Tibial artery (tissue), 4 donors: ENCODE measurements at places on chromosomes 16 and 17.

DNA sequence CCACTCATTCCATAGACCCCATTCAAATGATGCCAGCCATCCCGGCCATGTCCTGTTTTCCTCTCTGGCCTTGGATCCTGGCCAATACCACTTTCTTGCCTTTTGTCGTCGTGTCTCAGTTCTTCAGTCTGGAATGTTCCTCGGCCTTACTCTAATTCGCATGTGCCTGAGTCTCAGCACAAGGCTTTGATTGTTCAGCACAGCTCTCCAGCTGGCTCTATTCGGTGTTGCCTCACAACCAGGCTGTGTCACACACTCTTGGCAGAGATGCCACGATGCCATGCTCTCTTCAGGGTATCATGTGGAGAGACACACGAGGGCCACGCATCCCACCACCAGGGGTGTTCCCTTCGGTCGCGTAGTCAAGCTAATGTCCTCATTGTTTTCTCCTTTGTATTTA is 1.8 kb upstream of the VPS4A start:
- DNase-seq = no peak

DNA sequence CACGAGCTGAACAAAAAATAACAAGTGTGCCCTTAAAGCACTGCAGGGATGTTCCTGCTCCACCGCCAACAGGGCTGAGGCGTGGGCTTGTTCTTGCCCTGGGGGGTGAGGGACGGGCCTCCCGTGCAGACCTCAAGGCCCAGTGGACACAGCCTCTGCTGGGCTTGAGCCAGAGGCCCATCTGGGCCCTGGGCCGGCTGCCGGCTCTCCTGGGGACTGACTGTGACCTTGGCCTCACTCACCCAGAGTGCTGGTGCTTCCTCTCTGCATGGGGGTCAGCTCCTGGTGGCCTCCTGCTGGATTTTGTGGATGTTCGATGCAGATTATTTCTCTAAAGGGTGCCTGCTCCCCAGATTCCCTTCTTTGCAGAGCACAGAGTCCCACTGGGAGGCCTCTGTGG is 54.2 kb upstream of the CDR2 start:
- no peak for DNase-seq

GRCh38 chr17:20063665-20064648 is 54.8 kb downstream of the SPECC1 start:
- peak; percentile 94 for DNase-seq

GRCh38 chr17:27322026-27322425 is 28.1 kb downstream of the WSB1 start:
- DNase-seq = no peak

GRCh38 chr16:12391956-12392355 is 411.7 kb downstream of the CPPED1 start:
- DNase-seq = no peak

DNA sequence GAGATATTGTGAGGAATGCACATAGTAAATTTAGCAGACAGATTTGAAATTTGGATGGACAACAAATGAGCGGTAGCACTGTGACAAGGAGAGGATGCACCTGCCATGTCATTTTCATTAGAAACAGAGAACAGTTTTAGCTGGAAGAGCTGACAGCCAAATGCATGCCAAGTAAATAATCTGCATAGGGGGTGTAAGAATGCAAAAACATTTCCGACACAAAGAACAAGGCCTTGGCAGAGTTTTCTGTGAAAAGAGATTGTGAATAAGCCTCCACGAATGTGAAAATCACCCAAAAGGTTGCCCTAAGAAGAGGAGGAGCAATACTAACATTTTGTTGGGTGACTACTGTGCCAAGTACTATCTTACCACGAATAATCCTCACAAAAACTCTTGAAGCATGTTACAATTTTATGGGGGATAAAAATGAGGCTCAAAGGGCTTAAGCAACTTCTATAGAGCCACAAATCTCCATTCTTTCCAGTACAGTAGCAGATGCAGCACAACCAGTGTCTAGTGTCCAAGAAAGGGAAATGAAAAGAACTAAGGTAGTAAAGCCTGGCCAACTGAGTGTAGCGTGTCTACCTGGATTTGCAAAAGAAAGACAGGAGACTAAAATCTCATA is 28.3 kb downstream of the TMEM100 start:
- DNase-seq = no peak

DNA sequence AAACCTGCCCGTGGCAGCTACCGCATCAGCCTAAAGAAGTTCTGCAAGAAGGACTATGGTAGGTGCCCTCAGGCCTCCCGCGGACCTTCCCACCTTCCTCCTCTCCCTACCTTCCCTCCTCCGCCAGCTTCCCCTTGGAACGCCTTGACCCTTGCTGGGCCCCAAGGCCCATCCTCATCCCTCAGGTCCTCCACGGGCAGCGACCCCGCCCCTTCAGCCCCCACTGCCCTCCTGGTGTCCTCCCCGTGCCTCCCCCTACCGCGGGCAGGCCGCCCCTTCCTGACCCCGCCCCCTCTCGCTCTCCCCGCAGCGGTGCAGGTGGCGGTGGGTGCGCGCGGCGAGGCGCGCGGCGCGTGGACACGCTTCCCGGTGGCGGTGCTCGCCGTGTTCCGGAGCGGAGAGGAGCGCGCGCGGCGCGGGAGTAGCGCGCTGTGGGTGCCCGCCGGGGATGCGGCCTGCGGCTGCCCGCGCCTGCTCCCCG is 1.4 kb upstream of the TBC1D24 start:
- DNase-seq = no peak

- DNase-seq = no peak
These were observed 32.3 kb downstream of the ARL4D start for GRCh38 chr17:43430936-43431713.

DNA sequence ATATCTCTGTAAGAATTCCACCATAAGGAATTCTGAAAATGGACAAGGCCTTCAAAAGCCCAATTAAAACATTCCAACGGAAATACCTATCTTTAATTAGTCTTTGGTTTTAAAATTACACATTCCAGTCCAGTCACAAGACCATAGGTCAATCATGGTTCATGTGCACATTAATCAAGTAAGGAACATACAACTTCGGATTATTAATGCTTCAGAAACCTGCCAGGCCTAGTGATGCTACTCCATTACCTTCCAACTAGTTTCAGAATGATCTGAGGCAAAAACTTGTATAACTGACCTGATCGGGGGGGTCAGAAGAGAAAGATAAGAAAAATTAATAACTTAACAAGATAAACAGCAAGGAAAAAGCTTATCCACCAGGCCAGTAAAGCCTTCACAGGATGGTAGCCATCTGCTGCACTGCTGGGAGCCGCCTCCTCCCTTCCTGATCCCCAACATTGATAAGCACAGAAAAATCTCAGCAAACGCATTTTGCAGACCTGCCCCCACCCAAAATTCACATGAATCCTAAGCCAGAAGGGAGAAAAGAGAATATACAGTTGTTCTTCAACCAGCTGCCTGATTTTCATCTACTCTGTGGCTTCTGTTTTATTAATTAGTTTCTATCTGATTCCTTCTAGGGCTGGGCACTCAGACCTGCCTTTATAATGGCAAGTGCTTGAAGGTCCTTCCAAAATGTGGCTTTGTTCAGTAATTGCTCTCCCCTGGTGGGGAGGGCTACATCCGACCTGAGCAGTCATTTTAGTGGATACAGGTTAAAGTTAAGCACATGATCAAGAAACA is 6.0 kb downstream of the SDR42E1 start:
- no peak for DNase-seq

- DNase-seq = no peak
These were observed 3.4 kb upstream of the ACSF3 start for GRCh38 chr16:89090182-89090630.

DNA sequence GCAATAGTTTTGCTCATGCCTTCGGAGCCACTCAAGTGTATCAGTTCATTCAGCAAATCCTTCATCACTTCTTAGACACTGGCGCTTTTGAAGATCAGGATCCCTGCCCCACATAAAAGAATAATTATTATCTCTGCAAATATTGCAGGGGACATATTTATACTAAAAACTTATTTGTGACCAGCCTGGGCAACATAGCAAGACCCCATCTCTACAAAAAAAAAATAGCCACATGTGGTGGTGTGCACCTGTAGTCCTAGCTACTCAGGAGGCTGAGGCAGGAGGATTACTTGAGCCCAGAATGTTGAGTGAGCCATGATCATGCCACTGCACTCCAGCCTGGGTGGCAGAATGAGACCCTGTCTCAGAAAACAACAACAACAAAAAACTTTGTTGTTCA is 1.7 kb upstream of the APPBP2 start:
- DNase-seq = no peak

GRCh38 chr16:53693320-53693719 is 10.3 kb downstream of the RPGRIP1L start:
- DNase-seq = no peak

GRCh38 chr17:31373150-31374093 is 18.1 kb upstream of the RAB11FIP4 start:
- no peak for DNase-seq

DNA sequence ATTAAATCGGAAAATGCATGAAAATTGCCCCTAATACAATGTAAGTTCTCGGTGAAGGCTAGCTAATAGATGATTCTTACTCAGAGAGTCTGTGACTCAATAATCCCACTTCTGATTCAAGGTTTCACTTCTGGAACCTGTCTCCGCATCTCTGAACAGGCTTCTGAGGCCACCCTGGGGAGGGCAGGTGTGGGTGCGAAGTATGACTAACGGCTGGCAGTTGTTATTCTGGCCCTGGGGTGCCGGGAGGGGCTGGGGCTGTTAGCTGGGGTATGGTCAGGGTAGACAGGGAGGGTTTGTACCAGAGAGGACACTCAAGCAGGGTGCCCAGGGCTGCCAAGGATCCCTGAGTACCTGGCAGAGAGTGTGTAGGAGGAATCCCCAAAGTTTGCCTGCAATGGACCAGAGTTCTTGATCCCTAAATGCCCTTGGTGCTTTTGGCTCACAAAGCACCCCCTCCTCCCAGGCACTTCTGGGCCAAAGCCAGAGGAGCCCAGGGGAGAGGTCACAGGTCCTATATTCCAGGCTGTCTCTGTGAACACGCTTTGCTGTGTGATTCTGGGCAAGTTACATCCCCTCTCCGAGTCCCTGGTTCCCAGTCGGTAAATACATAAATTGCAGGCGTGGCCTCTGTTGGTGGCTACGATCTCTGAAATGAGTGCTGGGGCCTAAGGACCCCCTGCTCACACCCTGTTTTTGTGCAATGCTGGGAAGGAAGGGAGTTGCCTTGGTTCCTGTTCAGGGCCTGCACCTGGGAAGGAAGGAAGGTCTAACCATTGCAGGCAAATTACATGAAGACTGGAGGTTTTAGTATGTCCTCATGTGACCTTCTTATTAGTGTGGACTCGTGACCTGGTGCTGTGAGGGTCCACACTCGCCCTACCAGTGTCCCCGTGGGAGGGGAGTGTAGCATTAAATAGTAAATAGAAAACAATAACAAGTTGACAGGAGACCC is 49.9 kb upstream of the CPNE2 start:
- no peak for DNase-seq

DNA sequence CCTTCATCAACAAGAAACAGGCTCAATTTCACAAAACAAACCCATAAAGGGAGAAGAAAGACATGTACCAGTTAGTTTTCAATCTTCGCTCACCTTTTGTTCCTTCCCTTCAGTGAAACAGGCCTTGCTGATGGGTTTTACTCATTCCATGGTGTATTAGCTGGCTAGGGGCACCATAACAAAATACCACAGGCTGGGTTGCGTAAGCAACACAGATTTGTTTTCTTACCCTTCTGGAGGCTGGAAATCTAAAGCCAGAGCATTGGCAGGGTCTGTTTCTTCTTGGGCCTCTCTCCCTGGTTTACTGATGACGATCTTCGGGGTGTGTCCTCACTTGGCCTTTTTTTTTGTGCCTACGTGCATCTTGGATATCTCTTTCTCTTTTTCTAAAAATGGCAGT is 383.4 kb upstream of the RBFOX1 start:
- no peak for DNase-seq

DNA sequence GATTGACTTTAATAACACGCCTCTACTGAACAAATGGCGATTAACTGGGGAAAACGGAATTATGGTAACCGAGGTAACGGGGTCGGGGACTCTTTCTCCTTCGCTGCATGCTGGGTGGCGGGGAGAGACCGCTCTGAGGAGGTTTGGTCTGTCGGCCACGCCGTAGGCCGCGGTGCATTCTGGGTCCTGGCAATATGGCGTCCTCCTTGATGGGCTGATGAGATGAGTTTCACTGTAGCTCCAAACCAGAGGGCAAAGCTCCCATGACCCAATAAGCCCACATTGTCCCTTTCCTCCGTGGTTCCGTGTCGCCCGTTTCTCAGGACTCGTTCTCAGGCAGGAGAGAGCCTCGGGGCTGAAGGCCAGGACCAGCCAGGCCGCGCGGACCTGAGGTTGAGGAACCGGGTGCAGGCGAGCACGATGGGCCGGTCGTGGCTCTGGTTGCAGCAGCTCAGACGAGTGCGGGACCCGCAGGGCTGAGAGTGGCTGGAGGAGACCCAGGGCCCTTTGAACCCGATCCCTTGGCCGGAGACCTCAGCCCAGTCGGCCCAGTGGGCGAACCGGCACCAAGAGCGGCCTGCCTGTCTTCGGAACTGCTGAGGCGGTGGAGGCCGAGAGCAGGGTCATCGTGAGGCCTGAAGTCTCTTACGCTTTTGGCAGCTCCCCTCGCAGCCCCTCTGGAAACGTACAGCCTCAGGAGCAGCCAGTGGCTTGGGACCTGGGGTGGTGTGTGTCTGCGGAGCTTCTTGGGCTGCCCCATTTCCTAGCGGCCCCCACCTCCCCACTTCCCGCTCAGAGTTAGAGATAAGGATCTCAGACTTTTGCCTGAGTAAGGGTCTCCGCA is at the start of gene RPTOR:
TSS of gene RPTOR (plus strand) at position 184 of the 844 bp plus-strand sequence. CDS start 792 bp downstream, outside the sequence.
- DNase-seq = peak; percentile 91

DNA sequence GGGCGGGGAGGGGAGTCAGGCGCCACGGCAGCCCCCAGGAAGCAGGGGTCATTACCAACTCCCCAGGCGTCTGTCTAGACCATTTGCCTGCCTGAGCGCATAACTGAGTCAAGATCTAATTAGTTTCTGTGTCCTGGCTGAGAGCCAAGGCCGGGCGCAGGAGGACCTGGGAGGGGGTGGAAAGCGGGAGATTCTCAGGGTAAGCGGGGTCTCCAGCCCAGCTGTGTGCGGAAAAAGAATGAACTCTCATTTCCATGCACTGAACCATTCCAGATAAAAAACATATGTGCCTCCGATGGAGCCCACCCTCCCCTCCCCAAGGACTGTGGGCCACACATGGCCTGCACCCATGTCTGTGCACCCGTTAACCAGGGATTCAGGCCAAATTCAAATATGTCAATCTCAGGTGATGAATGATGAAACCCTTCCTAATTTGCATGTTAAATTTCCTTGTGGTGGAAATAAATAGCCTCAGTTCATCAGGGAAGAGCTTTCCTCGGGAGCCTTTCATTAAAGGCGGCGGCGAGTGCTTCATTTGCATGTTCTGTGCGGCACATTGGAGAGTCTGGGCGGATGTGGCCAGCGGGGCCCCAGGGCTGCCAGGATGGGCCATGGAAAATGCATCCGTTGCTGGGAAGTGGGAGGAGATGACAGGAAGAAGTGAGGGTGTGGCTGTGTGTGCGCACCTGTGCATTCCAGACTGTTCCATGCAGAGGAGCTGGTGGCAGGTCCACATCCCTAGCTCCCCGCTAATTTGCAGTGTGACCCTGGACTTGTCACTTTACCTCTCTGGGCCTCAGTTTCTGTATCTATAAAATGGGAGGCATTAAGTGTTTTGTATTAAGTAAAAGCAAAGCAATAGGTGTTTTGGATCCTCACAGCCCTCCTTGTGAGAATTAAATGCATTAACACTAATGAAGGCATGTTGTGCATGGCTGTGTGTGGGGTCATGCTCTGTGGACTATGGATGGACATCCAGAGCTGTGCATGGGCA is 151.1 kb downstream of the SDK2 start:
- no peak for DNase-seq
